ENCODE measurements at places on chromosomes 6 and 20.
A peak's percentile ranks its signal among the peaks of the same experiment; 100 is the strongest.

DNA sequence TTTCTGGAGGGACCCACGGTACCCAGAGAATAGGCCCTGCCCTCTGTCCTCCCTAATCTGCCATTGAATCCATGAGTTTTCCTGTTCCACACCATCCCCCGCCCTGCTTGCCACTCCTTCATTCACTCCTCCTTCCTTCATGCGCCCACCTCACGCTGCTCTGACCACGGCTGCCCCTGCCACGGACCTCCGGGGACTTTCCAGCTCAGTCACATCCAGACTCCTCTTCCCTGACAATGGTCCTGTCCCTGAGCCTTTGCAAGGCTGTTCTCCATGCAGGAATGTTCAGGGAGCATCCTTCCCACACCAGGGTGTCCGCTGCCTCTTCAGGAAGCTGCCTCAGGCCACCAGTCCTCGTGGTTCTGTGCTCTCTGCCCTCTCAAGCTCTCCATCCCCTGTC, 25.9 kb downstream of the GLP1R start:
- DNase-seq: no peak

- no peak for DNase-seq
These were observed 797 bp downstream of the SMIM13 start for GRCh38 chr6:11094411-11094851.

DNA sequence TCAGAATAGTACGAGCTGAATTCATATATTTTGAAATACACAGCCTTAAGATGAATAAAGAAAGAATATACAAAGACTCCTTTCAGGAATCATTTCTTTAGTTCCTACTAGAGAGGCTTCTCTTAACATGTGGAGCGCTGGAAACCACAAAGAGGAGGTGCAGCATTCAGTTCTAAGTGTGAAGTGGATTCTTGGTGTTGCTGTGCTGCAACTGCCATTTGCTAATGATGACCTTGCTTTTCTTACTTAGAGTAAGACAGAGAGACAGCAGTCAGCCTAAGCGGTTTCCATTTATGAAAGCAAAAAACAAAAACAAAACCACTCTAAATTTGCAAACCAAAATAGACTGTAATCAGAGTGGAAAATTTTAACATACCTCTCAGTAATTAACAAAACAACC, 629.0 kb downstream of the EPHA7 start:
- no peak for DNase-seq

- DNase-seq: peak; percentile 47
These were observed 113.2 kb upstream of the TENT5A start for GRCh38 chr6:81865712-81866111.
